ENCODE measurements at places on chromosomes 3 and 15. TPM values are rescaled to one million over a fixed set of nuclear protein-coding genes. Genes with fewer than 3 reads are reported as not detected.

DNA sequence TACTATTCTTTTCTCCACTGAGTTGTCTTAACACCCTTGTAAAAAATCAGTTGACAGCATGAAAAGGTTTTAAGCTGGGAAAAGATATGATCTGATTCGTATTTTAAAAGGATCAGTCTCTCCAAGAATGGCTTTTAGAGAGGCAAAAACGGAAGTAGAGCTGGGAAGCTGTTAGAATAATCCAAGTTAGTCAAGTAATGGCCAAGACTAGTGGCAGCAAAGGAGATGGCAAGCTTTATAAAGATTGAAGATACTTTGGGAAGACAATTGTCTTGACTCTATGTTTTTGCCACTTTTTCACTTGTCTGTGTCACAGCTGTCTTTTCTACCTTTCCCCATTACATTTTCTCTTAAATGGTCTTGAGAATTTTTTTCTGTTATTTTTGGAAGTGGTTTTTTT lies 243.5 kb upstream of the MANF start:
- no peak for DNase-seq
- H3K27ac ChIP-seq, result no peak overlapping the region
- no peaks in the 10 kb centered on the region for H3K36me3 ChIP-seq
- no peaks in the 10 kb centered on the region for H3K4me1 ChIP-seq
- H3K27me3 ChIP-seq, result peaks cover 19% of the 10 kb centered on the region
- no peak overlapping the region for H3K4me3 ChIP-seq

Gene MED12L
- total RNA-seq, result 4.6 TPM

Gene PDCD10
- 117 TPM for total RNA-seq

- H3K4me1 ChIP-seq, result peaks cover 50% of the 10 kb centered on the region
- H3K4me3 ChIP-seq, result no peak overlapping the region
- H3K36me3 ChIP-seq, result no peaks in the 10 kb centered on the region
- no peaks in the 10 kb centered on the region for H3K27me3 ChIP-seq
- no peak for DNase-seq
These were observed 62.9 kb upstream of the XCR1 start for GRCh38 chr3:46090161-46090591.

Gene LRRIQ4
- total RNA-seq, result 0.27 TPM

Gene ARIH1
- total RNA-seq, result 181 TPM

Gene TMED3
- total RNA-seq, result 139 TPM

DNA sequence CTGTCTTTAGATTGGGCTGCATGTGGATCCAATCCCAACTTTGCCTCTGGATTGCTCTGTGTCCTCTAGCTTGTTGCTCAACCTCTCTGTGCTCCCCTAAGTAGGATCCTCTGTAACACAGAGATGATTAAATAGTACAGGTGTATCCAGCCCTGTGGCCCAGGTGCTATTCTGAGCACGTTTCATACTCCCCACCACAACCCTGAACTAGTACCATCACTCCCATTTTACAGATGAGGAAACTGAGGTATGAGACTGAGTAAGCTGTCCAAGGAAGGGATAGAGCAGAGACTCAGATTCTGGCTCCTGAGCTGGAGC lies 7.2 kb downstream of the ISG20 start:
- no peaks in the 10 kb centered on the region for H3K27me3 ChIP-seq
- H3K4me3 ChIP-seq, result no peak overlapping the region
- no peak for DNase-seq
- peaks cover 30% of the 10 kb centered on the region for H3K4me1 ChIP-seq
- peaks cover 39% of the 10 kb centered on the region for H3K36me3 ChIP-seq
- no peak overlapping the region for H3K27ac ChIP-seq

- H3K27ac ChIP-seq, result no peak overlapping the region
- no peaks in the 10 kb centered on the region for H3K27me3 ChIP-seq
- peak; percentile 43 for DNase-seq
- no peaks in the 10 kb centered on the region for H3K4me1 ChIP-seq
These were observed 143.4 kb upstream of the RASGRP1 start for GRCh38 chr15:38707802-38708671.

DNA sequence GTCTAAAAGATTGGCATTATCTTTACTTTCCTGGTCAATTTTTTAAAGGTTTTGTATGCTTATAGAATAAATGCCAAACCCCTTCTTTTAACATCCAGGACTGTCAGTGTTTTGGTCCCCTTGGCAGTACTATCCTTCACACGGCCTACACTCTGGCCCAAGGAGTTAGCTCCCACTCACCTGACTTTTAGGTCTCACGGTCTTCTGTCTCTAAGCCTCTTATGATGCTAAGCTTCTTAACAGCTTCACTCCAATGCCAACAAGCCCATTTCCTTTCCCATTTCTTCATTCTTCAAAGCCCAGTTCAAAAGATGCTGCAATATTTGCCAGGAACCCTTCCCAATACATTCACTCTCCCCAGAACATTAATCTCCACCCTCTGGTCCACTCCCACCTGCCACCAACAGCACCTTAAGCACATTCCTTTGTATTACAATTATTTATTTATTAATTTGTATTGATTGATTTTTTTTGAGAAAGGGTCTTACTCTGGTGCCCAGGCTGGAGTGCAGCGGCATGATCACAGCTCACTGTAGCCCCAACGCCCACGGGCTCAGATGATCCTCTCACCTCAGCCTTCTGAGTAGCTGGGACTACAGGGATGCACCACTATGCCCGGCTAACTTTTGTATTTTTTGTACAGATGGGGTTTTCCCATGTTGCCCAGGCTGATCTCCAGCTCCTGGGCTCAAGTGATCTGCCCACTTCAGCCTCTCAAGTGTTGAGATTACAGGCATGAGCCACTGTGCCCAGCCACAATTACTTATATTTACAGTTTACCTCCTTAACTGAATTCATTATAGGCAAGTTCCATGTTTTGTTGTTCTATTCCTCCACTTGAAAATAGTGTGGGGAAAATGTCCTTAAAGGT lies 27.8 kb downstream of the IFT80 start:
- no peaks in the 10 kb centered on the region for H3K27me3 ChIP-seq
- H3K27ac ChIP-seq, result no peak overlapping the region
- H3K4me3 ChIP-seq, result no peak overlapping the region
- no peaks in the 10 kb centered on the region for H3K36me3 ChIP-seq

DNA sequence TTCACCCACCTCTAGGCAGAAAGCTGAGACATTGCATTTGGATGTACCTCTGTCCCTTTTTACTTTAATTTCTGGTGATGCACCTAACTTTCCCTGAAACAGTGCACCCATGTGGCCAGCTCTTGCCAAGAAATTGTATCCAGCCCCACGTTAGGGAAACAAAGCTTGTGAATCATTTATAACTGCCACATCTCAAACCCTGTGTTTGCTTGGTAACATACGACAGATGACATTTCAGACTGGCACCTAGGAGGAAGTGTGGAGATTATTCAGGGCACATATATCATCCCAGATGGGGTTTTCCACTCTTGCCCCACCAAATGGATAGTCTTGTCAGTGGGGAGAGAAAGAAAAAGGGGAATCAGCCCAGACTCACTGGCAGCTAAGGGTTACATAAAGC lies 2.1 kb downstream of the CYB561D2 start:
- H3K36me3 ChIP-seq, result peaks cover 24% of the 10 kb centered on the region
- H3K4me3 ChIP-seq, result no peak overlapping the region
- H3K27me3 ChIP-seq, result no peaks in the 10 kb centered on the region

- H3K4me1 ChIP-seq, result peaks cover 9% of the 10 kb centered on the region
- H3K27me3 ChIP-seq, result no peaks in the 10 kb centered on the region
- no peak overlapping the region for H3K4me3 ChIP-seq
- H3K27ac ChIP-seq, result no peak overlapping the region
These were observed 24.7 kb downstream of the PLA2G4D start for GRCh38 chr15:42069496-42070278.

DNA sequence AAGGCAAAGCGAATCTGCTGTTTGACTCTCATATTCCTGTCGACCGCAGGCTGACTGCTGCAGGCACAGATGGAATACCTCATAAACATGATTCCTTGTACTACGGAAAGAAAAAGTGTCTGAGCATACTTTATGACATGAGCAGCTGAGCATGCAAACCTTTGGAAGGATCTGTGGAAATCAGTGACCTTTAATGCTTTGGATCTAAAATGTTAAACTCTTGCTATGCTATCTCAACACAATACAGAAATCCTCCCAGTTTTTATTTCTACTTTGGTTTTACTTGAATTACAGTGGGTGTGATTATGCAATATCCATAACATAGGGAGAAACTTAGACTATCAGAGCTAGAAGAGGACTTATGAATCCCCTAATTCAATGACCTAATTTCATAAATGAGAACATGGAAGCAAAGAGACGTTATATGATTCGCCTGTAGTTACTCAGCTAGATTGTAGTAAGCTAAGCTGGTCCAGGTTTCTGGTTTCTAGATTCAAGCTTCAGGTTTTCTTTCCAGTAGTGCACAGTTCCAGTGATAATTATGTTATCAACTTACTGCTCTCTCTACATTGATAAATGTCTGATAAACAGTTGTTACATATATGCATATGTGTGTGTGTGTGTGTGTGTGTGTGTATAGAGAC lies 127.6 kb upstream of the GBE1 start:
- H3K36me3 ChIP-seq, result no peaks in the 10 kb centered on the region
- H3K4me1 ChIP-seq, result no peaks in the 10 kb centered on the region
- no peak overlapping the region for H3K27ac ChIP-seq
- H3K27me3 ChIP-seq, result no peaks in the 10 kb centered on the region
- DNase-seq, result no peak
- no peak overlapping the region for H3K4me3 ChIP-seq

Gene CHD2
- total RNA-seq, result 140 TPM

Gene ZNF710
- 15.4 TPM for total RNA-seq

GRCh38 chr3:169699536-169700050 lies 36.1 kb upstream of the MECOM start:
- DNase-seq, result no peak
- no peaks in the 10 kb centered on the region for H3K36me3 ChIP-seq
- H3K4me1 ChIP-seq, result no peaks in the 10 kb centered on the region
- peaks cover 69% of the 10 kb centered on the region for H3K27me3 ChIP-seq
- no peak overlapping the region for H3K27ac ChIP-seq

DNA sequence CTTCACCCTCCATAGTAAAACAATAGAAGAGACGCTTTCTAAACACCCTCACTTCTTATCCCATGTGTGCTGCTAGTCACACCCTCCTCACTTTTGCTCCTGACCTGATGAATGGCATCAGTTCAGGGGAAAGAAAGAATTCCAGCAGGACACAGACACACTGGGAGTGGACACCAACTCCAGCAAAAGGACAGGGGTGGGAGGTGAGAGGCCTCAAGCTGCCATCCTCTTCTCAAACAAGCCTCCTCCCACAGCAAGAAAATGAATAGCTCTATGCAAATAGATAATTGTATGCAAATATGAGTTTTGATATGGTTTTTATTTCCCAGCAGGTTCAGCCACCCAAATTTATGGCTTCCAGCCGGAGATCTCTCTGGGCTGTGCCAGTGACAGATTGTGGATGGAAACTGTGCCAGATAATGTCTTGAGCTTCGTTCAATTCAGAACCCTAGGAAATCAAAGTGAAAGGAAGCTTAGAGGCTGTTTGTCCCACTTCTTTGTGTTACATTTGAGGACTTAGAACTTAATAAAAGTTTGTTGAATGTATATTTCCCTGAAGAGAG lies 209.3 kb upstream of the PPP2R3A start:
- no peak overlapping the region for H3K4me3 ChIP-seq
- H3K36me3 ChIP-seq, result no peaks in the 10 kb centered on the region
- H3K27me3 ChIP-seq, result peaks cover 95% of the 10 kb centered on the region
- DNase-seq, result no peak

- H3K4me3 ChIP-seq, result peak overlapping the region; percentile 47
- peak; percentile 92 for DNase-seq
- H3K27ac ChIP-seq, result peak overlapping the region; percentile 34
- peaks cover 16% of the 10 kb centered on the region for H3K36me3 ChIP-seq
These were observed 11.7 kb downstream of the ABCC5 start for GRCh38 chr3:184005941-184006507.

Gene GRM7
- not detected for total RNA-seq

Gene HRH1
- total RNA-seq, result 9.1 TPM

DNA sequence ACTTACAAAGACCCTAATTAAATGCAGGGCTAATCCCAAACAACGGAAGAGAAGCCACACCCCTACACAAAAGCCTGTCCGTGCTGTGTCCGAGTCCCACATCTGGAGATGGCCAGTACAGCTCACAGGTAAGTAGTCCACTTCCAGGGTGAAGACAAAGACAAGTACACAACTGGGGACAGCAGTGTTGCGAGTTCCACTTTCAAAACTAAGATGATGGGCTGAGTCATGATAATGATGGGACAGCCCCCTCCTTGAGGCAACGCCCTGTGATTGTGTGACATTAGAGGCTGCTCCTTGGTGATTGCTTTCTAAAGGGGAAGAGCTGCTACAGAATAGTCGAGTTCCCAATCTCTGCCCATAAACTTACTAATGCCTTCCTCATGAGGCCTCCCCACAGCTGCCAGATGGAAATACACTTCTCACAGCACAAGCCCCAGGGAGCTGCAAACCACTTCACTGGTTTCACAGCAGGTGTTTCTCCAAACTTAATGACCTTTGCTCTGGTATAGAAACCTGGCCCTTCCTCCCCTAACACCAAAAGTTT lies 27.6 kb downstream of the RFT1 start:
- no peaks in the 10 kb centered on the region for H3K27me3 ChIP-seq
- no peaks in the 10 kb centered on the region for H3K4me1 ChIP-seq
- H3K36me3 ChIP-seq, result peaks cover 18% of the 10 kb centered on the region
- H3K4me3 ChIP-seq, result no peak overlapping the region

Gene CACNA2D3
- not detected for total RNA-seq

DNA sequence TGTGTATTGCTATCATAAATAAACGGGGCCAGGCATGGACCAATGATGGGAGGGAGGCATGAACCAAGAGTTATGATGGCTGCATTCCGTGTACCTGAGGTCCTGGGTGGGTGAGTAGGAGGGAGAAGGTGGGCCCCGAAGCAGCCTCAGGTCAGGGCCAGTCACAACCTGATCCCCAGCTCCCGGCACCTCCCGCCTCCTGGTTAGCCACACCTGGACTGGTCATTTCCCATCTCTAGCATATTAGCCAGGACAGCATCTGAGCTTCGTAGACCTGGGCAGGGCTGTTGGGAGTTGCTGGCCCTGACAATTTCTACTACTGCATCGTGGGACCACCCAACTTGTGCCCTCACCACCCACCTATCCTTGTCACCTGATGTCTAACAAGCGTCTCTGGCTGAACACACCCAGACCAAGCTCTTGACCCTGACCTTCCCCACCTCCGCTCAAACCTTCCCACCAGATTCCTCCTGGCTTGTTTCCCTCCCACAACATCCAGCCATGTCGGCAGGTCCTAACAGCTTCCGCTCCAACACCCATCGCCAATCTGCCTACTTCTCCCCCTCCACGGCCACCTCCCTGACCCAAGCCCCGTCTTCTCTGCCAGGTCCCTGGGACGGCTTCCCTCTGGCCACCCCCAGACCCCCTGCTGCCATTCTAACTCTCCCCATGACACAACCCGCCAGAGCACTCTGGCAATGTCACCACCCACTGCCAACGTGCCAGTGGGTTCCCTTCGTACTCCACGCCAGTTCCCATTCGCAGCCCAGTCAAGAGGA lies 133.8 kb upstream of the IQSEC1 start:
- H3K36me3 ChIP-seq, result no peaks in the 10 kb centered on the region
- DNase-seq, result no peak
- no peaks in the 10 kb centered on the region for H3K4me1 ChIP-seq

Gene CFAP100
- not detected for total RNA-seq

Gene GOLGA6A
- total RNA-seq, result not detected

Measured in Calu3 (cell line).